ENCODE measurements at places on chromosomes 12 and 14.

GRCh38 chr12:122983789-122984515, 3.5 kb downstream of the ARL6IP4 start:
- no peak for DNase-seq

GRCh38 chr14:39488600-39488999, 56.4 kb upstream of the FBXO33 start:
- DNase-seq = peak; percentile 14

- DNase-seq = no peak
These were observed 35.2 kb upstream of the PAWR start for GRCh38 chr12:79725987-79726386.

DNA sequence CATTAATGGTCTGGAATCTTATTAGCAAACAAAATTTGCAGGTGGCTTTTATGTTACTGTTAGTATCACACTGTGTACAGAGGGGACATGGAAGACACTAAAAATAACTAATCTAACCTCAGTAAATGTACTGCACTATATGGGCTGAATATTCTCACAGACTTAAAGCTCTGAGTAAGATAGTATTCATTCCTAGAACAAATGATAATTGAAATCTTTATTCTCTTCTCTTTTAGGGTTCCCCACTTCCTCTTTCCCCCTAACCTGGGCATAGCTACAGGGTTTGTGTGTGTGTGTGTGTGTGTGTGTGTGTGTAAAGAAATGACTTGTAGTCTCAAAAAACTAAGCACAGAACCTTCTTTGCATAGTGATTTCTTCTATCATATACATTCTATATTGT, 21.4 kb upstream of the HECTD1 start:
- no peak for DNase-seq

DNA sequence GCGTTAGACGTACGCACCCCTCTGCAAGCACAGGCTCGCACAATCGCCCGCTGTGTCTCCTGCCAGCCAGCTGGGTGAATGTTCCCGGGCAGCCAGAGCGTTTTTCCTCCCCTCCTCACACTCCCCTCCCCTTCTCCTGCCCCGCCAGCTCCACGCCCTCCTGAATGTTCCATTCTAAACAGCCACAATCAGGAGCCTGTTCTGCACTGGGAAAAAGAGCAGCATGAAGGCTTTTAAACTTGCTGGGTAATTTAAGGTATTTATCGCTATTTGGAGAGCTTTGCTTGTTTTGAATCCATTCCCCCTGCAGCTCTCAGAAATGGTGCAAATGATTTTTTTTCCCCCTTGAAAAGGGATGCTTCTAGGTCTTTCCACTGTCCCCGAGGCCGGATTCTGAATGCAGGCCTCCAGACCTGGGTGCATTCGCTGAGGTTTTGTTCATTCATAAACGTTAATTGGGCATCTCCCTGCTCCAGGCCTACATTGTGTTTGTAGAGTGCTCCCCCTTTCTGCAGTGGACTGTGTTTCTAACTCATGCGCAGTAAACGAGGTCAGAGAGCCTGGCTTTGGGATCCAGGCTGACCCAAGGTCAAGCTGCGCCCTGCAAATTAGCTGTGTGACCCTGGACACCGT, 212.5 kb downstream of the CHST11 start:
- no peak for DNase-seq

Measured in left renal pelvis (tissue), 4 donors.